ENCODE measurements at places on chromosomes 11 and 22. TPM values are rescaled to one million over a fixed set of nuclear protein-coding genes. Genes with fewer than 3 reads are reported as not detected.

Gene FAM76B
- 28.9 TPM for total RNA-seq

Gene UBQLN3
- total RNA-seq = 1.3 TPM

Gene MMP10
- not detected for total RNA-seq

Gene SYT13
- total RNA-seq = not detected

Gene ADM2
- total RNA-seq = not detected

Gene UEVLD
- 29.0 TPM for total RNA-seq

Gene CSNK2A3
- 1.7 TPM for total RNA-seq

Gene PRPF19
- total RNA-seq = 93.9 TPM

Gene OR6T1
- not detected for total RNA-seq

Gene CLTCL1
- 5.0 TPM for total RNA-seq

Gene LRP4
- total RNA-seq = 4.1 TPM

Gene MUC5AC
- total RNA-seq = not detected

Gene PIK3C2A
- 67.9 TPM for total RNA-seq

Gene ANGPTL5
- not detected for total RNA-seq

All from omental fat pad (tissue), 4 donors.